Inflammatory macrophage treated with lipopolysaccharide for 1 hour (primary cell): ENCODE measurements at places on chromosomes 7 and 10.
A peak's percentile ranks its signal among the peaks of the same experiment; 100 is the strongest.

DNA sequence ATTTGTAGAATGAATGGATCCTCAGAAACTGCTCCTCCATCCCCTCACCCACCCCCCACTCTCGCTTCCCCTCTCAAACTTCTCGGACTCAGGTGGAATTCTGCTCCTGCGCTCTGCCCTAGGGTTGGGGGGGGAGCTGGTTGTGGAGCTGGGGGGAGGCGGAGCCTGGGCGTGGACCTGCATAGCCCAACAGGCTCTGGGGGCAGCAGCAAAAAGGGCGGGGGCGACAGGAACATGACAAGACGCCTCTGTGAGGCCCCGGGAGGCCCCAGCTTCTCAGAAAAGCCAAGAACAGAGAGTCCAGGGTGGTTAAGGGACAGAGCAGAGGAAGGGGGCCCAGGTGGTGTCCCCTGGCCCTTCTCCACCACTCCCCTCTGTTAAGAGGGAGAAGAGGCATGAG is 3.5 kb downstream of the TSC22D4 start:
- DNase-seq, result no peak

DNA sequence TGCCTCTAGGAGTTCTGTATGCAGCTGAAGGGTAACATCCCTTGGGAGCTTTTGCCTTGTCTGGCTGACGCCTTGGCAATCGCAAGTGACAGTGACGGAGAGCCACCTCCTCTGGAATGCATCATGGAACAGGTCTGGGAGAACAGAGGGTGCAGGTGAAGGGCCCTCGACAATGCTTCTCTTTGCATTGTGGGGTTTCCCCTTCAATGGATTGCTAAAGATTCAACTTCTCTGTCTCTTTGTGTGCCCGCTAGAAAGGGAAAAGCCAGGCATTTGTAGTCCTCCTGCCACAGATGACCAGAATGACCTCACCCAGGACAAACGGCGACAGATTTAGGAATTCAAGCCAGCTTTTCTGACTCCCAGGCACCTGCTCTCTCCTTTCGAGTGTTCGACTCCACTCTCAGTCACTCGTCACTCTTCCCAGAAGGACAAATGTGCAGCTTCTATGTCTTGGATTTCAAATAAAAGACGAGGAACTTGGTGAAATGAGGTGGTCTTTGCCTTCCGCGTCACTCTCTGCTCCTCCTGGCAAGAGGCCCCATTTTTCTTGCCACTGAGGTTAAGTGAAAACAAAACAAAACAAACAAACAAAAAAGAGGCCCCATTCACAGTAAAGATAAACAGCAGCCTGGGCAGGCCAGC is 26.1 kb downstream of the IL2RA start:
- peak; percentile 83 for DNase-seq

DNA sequence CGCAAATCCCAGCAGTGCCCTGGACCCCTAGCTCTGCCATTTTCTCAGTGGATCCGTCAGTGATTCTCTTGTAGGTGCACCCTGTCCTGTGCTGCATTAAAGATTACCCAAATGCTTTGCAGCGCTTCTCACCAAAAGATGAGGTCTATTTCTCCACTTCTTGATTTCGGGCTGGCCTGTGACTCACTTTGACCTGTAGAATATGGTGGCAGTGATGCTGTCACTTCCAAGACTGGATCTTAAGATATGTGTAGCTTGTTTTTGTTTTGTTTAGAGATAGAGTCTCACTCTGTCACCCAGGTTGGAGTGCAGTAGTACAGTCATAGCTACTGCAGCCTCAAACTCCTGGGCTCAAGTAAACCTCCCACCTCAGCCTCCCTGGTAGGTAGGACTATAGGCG is 37.0 kb upstream of the ZMIZ1 start:
- no peak for DNase-seq

DNA sequence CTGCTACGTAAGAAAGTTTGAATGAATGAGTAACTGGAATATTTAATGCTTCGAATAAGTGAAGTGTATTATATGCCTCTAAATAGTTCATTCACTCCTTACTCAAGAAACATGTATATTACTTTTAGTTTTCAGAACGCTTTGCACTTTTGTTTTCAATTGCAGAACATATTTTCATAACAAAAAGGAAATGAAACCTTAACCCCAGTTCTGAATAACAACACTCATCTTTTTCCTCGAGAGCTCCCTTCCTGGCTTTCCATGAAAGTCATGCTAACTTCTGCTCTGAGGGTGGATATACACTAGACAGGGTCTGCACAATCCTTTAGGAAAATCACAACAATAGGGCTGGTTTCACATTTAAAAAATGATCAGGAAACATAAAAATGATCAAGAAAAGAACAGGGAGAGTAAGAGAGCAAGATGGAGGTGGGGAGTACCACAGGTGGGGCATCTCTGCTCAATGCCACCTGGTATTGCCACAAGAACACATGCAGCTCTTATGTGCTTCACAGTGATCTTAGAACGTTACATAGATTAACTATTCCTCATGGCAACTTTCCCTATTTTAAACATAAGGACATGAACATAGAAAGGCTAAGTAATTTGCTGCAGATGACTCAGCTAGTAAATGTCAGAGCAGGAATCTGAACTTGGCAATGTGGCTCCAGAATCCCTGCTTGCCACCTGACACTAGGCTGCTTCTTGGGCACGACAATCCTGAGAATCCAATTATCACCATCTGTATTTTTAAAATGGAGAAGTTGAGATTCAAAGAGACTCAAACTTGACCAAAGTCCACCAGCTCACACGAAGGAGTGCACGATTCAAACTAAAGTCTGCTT is 219.5 kb upstream of the AOAH start:
- DNase-seq, result peak; percentile 22

DNA sequence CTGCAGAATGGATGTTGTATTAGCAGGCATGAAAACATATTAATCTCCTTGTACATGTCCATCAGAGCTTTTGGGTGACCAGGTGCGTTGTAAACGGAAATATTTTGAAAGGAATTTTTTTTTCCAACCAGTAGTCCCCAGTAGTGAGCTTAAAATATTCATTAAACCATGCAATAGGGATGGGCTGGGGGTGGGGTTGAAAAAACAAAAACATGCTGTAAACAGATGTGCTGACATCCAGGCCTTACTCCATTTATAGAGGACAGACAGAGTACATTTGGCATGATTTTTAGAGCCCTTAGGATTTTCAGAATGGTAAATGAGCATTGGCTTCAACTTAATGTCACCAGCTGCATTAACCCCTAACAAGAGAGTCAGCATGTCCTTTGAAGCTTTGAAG is 50.2 kb downstream of the PTPN12 start:
- no peak for DNase-seq

DNA sequence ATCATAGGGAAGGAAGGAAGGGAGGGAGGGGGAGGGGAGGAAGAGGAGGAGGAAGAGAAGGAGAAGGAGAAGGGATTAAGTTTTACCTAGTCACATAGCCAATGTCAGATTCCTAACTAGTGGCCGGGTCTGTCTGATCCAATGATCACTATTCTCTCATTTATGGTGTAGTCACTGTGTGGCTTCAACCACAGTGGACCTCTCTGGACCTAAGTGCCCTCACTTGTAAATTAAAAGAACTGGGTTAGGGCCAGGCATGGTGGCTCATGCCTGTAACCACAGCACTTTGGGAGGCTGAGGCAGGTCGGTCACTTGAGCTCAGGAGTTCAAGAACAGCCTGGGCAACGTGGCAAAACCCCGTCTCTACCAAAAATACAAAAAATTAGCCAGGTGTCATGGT is 6.6 kb upstream of the SERPINE1 start:
- DNase-seq, result no peak

- DNase-seq, result no peak
Measured at GRCh38 chr7:158611541-158611940, 23.9 kb upstream of the PTPRN2 start.

DNA sequence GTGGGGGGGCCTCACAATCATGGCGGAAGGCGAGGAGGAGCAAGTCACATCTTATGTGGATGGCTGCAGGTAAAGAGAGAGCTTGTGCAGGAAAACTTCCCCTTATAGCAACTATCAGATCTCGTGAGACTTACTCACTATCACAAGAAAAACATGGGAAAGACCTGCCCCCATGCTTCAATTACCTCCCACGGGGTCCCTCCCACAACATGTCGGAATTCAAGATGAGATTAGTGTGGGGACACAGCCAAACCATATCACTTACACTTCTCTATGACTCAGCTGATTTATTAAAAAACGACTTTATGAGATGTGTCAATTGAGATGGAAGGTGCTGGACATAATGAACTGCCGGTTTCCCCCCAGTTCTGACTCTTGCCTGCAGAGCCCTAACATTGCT is 23.8 kb upstream of the CHN2 start:
- no peak for DNase-seq

- no peak for DNase-seq
Measured at GRCh38 chr10:89210794-89211425, 3.8 kb upstream of the CH25H start.

DNA sequence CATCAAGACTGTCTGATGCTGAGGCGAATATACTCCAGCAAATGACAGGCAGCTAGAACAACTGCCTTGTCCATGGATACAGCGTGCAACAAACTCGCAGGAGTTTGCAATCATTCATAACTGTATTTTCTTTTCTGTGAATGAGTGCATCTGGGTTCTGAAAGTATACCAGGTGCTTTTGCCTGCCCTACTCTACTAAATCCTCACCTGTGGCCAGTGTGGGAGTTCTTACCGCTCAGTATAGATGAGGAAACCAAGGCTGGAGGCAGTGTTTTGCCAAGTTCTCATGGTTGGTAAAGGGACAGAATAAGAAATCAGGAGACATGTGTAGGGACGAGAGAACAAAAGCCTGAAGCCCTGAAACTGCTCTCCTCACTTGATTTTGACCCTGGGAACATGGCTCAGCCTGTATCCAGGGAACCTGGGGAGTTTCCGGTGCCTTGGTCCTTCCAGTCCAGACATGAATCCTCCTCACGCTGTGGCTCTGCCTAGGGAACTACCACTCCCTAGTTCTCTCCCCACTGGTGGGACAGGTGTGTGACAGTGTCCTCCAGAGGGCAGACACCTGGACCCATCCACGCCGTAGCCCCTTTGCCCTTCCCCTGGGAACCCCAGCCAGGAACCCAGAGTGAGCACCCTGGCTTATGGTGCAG is 142.0 kb downstream of the CDH23 start:
- no peak for DNase-seq

GRCh38 chr10:75638752-75639151 is 207.3 kb downstream of the LRMDA start:
- DNase-seq, result no peak

DNA sequence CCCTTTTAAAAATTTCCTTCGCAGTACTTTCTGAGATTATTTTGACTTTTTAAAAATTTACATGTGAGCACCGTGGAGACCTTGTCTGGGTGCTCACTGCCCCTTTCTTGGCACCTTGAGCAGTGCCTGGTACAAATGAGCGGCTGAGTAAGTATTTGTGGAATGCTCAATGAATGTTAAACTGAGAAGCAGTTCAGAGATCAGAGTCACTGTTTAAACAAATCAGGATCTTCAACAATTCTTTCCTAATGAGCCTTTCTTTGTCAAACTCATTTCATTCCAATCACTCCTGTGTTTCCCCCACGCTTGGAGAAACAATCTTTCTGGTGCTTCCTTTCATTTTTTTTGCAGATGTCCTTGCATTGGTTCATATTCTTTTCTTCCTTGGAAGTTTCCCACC is 611.3 kb upstream of the GALNT17 start:
- DNase-seq, result no peak

GRCh38 chr7:124779620-124780019 is 14.0 kb upstream of the GPR37 start:
- DNase-seq, result no peak

GRCh38 chr7:156607332-156608172 is 33.0 kb upstream of the RNF32 start:
- no peak for DNase-seq

- peak; percentile 62 for DNase-seq
Measured at GRCh38 chr10:73969224-73969841, 28.6 kb upstream of the VCL start.

DNA sequence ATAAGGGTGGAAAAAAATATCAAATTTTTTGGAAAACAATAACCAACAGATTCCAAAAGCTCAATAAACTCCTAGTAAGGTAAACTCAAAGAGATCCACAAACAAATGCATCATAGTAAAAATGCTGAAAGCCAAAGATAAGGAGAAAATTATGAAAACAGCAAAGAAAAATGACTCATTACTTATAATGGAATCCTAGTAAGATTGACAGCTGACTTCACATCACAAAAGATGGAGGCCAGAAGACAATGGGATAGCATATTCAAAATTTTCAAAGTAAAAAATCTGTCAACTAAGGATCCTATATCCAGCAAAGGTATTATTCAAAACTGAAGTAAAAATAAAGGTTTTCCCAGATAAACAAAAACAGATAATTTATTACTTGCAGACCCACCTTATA is 183.4 kb upstream of the VIPR2 start:
- DNase-seq, result no peak
